Left lobe of liver (tissue), 2 donors: ENCODE measurements at places on chromosomes 12 and 14.

DNA sequence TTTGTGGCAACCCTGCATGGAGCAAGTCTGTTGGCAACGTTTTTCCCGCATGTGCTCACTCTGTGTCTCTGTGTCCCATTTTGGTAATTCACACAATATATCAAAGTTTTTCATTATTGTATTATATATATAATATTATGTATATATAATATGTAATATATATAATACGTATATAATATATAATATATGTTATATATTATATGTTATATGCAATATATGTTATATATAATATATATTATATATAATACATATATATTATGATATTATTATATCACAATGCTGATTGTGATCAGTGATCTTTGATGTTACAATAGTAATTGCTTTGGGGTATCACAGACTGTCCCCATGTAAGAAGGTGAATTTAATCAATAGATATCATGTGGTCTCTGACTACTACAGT is 84.8 kb downstream of the BICD1 start:
- DNase-seq = no peak

- DNase-seq = no peak
Observed at GRCh38 chr14:55085060-55085660, 33.7 kb downstream of the MAPK1IP1L start.

DNA sequence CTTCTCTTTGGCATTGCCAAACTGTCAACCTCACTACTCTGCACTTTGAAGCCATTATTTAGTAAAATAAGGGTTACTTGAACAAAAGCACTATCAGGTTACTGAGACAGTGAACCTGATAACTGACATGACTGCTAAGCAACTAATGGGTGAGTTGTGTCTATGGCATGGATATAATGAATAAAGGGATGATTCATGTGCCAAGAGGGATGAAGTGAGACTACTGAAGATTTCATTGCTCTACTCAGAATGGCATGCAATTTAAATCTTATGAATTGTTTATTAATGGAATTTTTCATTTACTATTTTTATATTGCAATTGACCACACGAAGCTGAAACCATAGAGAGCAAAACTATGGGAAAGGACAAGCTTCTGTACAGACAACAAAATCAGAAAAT is 74.4 kb downstream of the CEP128 start:
- no peak for DNase-seq

- peak; percentile 97 for DNase-seq
Observed at GRCh38 chr12:57451233-57451778, 3.8 kb upstream of the INHBE start.

DNA sequence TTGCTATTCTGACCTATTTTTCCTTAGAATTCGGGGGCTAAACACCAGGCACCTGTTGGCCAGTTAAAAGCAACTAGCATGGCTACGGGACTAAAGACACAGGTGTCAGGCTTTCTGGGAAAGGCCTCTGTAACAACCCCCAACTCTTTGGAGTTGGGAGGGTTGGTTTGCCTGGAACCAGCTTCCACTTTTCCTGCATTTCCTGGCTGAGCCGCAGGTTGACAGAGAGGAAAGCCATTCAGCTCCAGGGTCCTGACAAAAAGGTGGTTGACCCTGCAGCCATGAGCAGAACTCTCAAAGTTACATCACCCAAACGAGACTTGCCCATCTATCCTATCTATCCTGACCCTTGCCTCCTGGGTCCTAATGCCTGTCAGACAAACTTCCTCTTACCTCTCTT is 375.4 kb upstream of the SFSWAP start:
- DNase-seq = no peak

DNA sequence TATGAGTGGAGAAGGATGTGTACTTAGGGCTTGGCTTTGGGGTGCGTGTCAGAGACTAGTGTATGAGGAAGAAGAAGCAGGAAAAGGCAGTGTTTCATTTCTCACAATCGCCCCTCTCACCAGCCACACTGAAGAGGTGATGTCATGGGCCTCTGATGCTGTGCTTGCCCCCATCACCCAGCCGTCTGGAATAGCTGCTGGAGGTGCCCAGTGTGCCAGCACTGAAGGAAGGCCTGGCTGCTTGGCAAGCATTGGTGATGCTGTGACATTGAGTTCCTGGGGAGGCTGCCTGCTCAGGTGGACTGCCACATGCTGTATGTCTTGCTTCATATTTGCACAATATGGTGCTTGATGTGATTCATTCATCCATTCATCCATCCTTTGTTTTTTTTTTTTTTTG is 56.2 kb downstream of the CRADD start:
- no peak for DNase-seq

- no peak for DNase-seq
Observed at GRCh38 chr12:114414866-114415524, 9.1 kb upstream of the TBX5 start.

GRCh38 chr12:109092497-109093021 is 713 bp downstream of the ALKBH2 start:
- DNase-seq = no peak

DNA sequence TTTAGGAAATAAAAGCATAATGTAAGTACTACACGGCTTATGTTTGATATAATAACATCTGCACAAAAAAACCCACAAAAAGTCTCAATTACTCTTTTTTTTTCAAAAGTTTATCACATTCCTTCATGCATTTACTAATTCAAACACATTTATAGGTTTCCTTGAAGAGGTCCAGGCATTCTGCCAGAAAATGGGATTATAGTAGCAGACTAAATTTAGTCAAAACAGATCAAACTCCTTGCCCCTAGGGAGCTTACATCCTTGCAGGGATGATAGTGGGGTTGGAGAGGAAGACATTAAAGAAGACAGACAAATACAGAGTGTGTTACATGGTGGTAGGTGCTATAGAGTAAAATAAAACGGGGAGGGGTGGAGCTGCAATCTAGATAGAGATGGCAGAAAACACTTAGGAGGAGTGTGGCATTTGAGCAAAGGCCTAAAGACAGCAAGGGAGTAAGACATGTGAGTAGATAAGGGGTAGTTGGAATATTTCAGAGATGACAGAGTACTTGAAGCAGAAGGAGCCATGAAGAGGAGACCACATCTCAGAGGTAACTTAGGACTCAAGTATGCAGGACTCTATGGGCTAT is 266.9 kb downstream of the PPFIA2 start:
- no peak for DNase-seq

DNA sequence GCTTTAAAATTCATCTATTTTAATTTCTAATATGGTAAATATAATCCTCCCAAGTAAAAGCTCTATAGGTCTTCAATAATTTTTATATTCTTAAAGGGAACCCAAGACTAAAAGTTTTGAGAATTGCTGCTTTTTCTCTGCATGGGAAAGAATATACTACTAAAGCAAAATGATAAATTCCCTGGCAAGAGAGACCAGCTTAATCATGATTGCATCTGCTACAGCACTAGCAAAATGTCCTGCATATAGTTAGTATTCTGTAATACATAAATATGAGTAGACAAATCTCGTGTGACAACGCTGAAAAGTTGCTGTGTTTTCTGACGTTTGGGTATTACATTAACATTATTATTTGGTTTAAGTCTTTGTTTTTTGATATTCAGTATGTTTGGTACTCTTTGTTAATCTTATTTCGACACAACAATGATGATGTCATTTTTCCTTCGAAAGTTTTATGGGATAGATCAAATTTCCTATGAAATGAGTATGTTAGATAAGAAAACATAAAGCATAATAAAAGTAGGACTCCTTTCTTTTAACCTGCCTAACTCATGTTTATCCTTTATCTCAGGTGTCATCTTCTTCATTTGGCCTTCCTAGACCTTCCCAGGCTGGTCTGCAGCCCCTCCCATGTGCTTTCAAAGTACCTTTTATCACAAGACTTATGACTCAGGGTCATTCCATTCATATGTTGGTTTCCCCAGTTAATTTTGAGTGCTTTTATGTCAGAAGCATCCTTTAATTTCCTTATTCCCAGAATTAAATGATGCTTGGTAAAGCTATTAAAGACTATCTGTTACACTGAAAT is 321.9 kb downstream of the RAD51B start:
- no peak for DNase-seq

GRCh38 chr12:89863493-89863938 is 154.9 kb upstream of the ATP2B1 start:
- no peak for DNase-seq

- DNase-seq = no peak
Observed at GRCh38 chr14:33432407-33433023, 493.8 kb downstream of the NPAS3 start.

- DNase-seq = no peak
Observed at GRCh38 chr14:95097385-95097784, 59.9 kb downstream of the DICER1 start.

DNA sequence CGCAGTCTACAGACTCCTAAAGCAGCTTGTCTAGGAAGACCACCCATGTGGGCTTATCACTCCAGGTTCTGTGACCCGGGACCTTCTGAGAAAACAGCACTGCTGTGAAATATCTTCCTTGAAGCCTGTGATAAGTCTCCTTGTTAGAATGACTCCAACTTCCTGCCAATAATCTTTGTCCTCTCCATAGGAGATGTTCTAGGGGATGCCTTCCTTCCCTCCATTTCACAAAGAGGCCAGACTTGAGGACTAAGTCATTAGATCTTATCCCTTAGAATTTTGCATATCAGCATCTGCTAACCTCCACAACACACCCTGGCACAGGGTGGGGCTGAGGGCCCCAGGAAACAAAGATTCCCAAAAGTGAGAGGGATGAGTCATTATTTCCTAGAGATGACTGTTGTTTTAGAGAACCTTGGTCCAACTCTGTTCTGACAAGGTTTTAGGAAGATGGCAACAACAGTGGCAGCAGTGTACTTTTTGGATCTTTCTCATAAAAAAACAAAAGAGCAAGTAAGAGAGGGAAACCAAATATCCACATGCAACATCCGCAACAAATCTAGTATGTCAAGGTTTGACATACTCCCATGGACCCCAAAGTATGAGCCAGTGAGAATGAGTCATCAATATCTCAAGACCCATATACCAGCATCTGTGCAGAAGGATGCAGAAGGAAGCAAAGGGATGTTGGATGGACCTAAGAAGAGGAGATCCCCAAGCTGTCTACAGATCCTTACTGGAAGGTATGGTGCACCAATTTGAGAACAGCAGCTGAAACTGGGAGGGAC is 6.0 kb downstream of the LTB4R start:
- no peak for DNase-seq

- no peak for DNase-seq
Observed at GRCh38 chr12:108622921-108623514, 10.7 kb downstream of the SELPLG start.

- no peak for DNase-seq
Observed at GRCh38 chr14:33774723-33775470, 176.0 kb downstream of the EGLN3 start.

- DNase-seq = no peak
Observed at GRCh38 chr14:28613532-28613931, 153.1 kb upstream of the FOXG1 start.

DNA sequence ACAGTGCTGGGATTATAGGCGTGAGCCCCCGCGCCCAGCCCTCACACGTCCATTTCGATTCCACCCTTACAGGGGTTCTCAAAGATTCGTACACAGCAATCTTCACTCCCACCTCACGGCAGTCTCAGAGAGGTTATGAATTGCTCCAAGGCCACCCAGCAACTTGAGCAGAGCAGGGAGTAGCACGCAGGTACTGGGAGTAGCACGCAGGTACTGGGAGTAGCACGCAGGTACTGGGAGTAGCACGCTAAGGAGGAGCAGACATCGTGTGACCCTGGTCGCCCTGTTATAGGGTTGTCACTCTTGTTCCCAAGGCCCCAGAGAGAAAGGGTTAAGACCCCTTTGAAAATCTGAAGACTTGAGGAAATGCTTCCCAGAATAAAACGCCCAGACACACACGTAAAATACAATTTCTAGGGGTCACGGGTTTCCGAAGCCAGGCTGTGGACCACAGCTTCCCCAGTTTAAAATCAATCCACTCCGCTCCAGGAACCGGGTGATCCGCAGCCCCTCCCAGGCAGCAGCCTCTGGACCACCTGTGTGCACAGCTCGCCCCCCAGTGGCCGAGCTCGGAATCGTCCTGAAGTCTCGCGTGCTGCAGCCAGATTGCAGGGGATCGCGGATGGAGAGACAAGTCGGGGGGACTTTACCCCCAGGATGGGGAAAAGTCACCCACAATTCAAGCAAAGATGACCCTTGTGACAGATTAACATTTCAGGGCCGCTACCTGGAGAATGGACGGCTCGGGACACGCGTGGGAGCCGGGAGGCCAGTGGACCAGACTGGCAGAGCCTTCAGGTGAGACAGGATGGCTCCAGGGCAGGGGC is 92.0 kb downstream of the SCARB1 start:
- peak; percentile 79 for DNase-seq

DNA sequence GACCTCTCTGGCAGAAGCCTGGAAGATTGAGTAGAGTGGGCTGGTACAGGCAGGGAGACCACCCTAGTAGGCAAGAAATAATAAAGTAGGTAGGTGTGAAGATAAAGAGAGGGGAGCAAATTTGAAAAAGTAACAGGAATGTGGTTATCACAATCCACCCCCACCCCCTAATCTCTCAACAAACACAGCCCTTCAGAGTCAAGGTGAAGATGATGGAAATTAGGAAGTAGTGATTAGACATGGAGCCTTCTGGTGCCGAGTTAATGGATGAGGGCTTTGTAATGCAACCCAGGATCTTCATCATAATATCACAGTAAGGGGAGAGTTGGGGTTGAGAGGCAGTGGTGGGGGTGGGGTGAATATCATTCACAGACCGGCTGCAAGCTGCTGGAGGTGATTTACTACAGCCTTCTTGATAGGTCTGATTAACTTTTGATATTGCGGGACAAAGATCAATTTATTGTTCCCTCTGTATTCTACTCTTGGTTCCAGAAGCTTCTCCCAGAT is 29.2 kb upstream of the CRY1 start:
- DNase-seq = no peak

- DNase-seq = no peak
Observed at GRCh38 chr12:6754411-6754810, 1.5 kb upstream of the MLF2 start.

GRCh38 chr12:67082221-67082620 is 186.9 kb upstream of the CAND1 start:
- no peak for DNase-seq

DNA sequence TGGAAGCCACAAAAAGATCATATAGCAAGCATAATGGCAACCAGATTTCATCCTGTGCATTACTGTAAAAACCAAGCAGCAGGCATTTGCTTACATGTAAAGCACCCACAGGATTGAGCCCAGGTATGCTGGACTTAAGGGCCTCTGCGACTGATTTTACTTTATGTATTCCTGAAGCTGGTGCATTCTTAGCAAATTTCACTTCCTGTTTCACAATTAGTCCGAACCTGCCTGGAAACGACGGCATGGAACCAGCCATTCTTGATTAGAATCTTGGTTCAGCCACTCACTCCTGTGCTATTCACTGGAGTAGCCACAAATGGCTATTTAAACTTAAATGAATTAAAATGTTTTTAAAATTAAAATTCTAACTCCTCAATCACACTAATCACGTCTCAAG is 239.2 kb downstream of the NUAK1 start:
- no peak for DNase-seq

GRCh38 chr12:103494051-103494733 is 1.6 kb downstream of the C12orf42 start:
- DNase-seq = no peak

GRCh38 chr14:102492531-102492910 is 17.1 kb downstream of the ANKRD9 start:
- DNase-seq = no peak
